Central memory CD4-positive, alpha-beta T cell (primary cell): ENCODE measurements at places on chromosomes 5 and 9.

DNA sequence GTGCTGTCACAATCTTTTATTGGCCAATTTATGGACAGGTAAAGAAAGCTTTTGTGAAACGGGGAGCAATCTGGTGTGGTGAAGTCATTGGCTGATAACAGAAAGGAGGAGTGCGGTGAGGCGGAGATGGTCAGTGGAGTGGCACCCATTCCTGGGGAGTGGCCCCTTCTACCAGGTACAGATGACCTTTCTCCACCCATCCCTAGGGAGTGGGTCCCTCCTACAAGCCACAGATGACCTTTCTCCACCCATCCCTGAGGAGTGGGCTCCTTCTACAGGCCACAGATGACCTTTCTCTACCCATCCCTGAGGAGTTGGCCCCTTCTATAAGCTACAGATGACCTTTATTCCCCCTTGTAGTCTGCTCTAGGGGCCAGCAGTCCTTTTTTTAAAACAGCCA lies 267.6 kb upstream of the IRX2 start:
- no peak for DNase-seq

GRCh38 chr5:68946728-68947127 lies 147.1 kb upstream of the SLC30A5 start:
- no peak for DNase-seq

GRCh38 chr5:1322955-1323802 lies 21.7 kb downstream of the CLPTM1L start:
- DNase-seq, result no peak

DNA sequence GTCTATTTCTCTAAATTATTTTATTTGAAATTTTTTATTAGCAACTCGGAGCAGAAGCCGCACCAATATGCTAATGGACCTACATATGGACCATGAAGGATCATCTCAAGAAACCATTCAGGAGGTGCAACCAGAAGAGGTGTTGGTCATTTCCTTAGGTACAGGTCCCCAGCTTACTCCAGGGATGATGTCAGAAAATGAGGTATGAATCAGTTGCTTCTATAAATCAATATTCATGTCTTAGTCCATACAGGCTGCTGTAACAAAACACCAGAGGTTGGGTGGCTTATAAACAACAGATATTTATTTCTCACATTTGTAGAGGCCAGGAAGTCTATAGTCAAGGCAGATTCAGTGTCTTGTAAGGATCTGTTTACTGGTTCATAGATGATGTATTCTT lies 50.8 kb downstream of the GAPVD1 start:
- DNase-seq, result no peak

GRCh38 chr9:34986540-34987047 lies 3.0 kb upstream of the DNAJB5 start:
- DNase-seq, result peak; percentile 72

GRCh38 chr5:39992617-39993202 lies 567.9 kb upstream of the DAB2 start:
- no peak for DNase-seq

DNA sequence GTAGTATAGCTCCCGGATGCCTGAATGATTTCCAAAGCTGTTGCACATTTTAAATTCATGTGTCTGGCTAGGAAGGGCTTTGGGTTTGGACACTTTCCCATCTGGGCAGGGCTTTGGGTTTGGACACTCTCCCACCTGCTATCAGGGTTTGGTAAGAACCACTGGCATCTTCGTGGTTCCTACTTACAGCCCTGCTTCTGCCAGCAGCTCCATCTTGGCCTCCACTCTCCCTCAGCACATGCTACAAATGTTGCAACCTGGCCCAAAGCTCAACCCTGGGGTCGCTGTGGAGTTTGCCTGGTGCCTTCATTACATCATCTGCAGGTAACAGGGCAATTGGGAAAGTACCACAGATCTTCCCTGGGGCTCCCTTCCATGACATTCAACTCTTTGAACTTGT lies 3.5 kb downstream of the TMCO6 start:
- DNase-seq, result no peak

DNA sequence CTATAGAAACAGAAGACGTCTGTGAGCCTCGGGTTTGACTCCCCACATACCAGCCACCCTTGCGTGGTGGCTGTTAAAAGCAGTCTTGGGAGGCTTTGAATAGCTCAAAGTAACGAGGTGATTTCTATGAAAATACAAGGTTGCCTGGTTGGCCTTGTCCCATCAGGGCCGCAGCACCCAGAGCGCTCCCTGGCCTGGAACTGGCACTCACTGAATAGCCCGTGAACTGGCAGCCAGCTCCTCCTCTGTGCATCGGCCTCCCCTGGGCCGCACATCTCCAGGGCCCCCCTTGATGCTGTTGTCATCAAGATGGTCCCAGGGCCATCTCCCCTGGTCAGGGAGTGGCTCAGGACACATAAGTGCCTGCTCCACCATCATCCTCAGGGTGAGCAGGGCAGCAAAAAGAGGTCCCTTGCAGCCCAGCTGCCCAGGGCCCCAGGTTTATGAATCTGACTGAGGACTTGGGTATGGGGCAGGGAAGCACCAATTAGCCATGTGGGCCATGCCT lies 144.6 kb upstream of the PPP1R26 start:
- no peak for DNase-seq

DNA sequence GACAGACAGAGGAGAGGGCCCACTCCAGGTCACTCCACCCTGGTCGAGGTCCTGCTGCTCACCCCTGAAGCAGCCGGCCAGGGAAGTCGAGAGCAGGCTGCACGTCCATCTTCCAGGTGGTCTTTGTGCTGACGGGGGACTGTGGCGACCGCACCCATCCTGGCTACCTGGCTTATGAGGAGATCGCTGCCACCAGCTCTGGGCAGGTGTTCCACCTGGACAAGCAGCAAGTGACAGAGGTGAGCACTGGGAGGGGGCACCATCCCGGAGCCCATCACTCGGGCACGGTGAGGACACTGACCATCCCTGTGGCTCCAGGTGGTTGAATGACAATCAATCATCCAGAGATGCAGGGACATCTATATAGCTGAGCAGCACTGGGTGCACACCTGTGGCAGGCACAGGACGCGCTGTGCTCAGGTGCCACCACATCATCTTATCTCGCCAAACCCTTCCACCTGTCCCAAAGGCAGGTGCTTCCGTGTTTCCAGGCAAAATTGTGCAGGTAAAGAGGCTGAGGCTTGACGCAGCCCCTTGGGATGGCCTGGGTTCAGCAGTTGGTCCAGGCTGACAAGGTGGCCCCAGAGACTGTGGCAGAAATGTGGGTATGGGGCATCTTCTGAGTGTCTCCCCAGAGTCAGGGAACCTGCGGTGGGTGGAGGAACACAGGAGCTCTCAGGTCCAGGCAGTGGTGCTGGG lies 20.7 kb downstream of the HMCN2 start:
- DNase-seq, result no peak

DNA sequence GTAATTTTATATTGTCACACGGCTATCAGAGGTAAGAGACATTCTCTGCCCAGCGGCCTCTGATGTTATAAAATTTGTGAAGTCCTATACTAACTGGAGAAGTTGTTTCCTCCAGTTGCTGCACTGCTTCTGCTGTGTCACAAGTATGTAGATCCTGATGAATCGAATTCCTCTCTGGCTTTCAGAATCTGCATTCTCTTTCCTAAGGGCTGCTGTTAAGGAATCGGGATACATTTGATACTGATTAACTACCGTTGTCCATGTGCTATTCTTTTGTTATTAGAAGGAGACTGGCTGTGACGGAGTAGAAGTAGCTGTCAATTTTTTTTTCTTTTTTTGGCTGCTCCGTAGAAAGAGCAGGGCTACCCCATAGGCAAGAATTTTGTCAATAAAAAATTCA lies 81.7 kb upstream of the LRRC70 start:
- no peak for DNase-seq

DNA sequence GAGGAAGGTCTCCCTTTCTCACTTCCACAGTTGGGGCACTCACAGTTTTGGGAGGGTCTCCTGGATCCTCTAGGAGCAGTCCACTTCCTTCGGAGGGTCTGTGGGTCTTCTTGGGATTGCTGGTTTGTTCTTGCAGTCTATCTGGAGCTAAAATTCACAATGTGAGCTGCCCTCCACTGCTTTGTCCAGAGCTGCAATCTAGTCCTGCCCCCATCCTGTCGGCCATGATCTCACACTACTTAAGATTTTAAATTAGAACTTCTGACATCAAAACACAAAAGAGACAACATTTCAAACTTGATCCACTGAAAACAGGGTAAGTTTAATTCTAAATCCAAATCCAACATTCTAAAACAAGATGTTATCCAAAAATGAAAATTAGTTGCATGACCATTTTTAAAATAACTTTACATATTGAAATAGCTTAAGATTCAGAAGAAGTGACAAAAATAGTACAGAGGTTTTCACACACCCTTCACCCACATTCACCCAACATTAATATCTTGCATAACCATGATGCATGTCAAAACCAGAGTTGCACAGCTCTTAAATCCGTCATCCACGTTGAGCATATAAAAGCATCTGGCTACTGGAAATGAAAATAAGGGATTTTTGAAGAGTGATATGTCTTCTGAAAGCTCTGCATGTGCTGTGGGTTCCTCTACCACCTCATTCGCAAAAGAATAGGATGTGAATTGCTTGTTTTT lies 113.7 kb upstream of the EPB41L4A start:
- no peak for DNase-seq

DNA sequence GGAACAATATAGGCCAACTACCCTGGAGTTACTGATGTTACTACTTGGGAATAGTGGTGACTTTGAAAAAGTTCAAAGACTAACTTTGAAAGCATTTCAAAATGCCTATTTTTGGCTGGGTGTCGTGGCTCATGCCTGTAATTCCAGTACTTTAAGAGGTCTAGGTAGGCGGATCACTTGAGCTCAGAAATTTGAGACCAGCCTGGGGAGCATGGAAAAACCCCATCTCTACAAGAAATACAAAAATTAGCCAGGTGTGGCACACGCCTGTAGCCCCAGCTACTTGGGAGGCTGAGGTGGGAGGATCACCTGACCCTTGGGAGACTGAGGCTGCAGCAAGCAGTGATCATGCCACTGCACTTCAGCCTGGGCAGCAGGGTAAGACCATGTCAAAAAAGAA lies 105.3 kb downstream of the ARRDC3 start:
- DNase-seq, result no peak
